Vein endothelial cell (primary cell): ENCODE measurements at places on chromosomes 3 and 15. TPM values are rescaled to one million over a fixed set of nuclear protein-coding genes. Genes with fewer than 3 reads are reported as not detected.

Gene C3orf62
- 0.98 and 1.9 TPM in 2 replicates for total RNA-seq

Gene C3orf80
- 0.33 TPM in 1 of 2 replicates, not detected in the other for total RNA-seq

Gene BRPF1
- total RNA-seq: 30.9 and 34.3 TPM in 2 replicates

Gene RARRES1
- 0.96 and 1.3 TPM in 2 replicates for total RNA-seq

Gene LMAN1L
- total RNA-seq: not detected in 2 replicates

Gene PGBD4
- total RNA-seq: 1.2 and 1.3 TPM in 2 replicates

Gene CRYGS
- 1.3 TPM in 2 replicates for total RNA-seq
